Sigmoid colon (tissue), 7 donors: ENCODE measurements at places on chromosomes 11 and 22. TPM values are rescaled to one million over a fixed set of nuclear protein-coding genes. Genes with fewer than 3 reads are reported as not detected.

- no peak for DNase-seq
Observed at GRCh38 chr11:63660972-63661371, 10.2 kb downstream of the ATL3 start.

GRCh38 chr11:64728757-64729365 is 5.9 kb upstream of the NRXN2 start:
- DNase-seq: no peak

GRCh38 chr22:44698531-44699421 is 3.2 kb upstream of the PRR5 start:
- DNase-seq: peak; percentile 81

DNA sequence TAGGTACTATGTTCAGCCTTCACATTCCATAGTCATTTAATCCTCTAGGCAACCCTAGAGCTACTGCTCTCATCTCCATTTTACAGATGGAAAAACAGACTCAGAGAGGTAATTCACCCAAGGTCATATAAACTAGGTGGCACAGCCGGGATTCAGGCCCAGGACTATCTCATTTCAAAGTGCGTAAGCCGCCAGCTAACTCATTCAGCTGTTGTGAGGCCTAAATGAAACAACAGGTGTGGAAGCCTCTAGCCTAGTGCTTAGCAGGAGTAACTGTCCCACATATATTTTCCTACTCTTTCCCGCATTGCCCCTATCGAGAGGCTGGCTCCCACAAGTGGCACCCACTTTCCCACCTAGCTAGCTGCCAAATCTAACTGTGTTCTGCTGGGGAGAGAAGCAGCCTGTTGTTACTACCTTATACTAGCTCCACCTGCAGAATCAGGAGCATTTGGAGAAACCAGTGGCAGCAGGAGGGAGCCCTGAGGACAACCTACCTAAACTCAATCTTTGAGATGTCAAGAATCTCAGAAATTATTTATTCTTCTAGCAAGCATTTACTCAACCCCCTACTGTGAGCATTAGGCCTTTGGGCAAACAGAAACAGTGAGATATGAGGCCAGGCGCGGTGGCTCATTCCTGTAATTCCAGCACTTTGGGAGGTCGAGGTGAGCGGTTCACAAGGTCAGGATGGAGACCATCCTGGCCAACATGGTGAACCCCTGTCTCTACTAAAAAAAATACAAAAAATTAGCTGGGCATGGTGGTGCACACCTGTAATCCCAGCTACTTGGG is 20.9 kb downstream of the PRG3 start:
- DNase-seq: no peak

GRCh38 chr11:96815236-96815635 is 425.4 kb downstream of the JRKL start:
- no peak for DNase-seq

GRCh38 chr11:45847911-45848316 is 639 bp downstream of the CRY2 start:
- DNase-seq: peak; percentile 80

- no peak for DNase-seq
Observed at GRCh38 chr22:36326178-36327161, 61.3 kb downstream of the MYH9 start.

DNA sequence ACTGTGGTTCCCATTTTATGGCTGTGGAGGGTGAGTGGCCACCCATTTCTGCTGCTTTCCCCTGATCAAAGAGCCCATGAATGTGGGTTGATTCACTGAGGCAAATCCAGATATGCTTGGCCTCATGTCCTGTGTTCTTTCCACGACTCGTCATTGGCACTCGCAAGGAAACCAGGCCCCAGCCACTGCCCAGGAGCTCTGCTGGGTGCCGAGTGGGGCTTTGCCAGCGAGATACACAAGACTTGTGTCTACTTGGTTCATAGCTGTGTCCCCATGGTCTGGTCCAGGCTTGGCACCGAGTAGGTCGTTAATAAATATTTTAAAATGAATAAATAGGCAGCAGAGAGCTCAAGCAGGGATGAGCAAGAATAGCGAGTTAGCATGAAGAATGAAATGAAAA is 1291.5 kb downstream of the TBC1D22A start:
- DNase-seq: no peak

GRCh38 chr22:20418211-20418788 is 19.3 kb downstream of the SCARF2 start:
- DNase-seq: peak; percentile 96

DNA sequence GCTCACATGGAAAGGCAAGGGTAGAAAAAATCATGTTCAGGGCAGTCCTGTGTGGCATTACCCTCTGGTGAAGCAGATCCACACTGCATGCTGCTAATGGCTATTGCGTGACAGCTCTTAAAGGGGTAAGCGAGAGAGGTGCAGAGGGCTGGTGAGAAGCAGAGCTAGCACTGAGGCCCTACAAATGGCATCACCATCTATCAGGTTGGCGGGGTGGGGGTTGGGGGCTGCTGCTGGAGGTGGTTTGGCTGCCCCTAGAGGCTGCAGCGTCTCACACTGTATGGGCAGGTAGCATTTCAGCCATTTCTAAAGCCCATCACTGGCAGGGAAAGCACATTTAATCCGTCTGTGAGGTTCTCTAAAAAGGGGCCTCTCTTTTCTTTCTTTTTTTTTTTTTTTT is 16.9 kb upstream of the TMA7B start:
- DNase-seq: no peak

- DNase-seq: no peak
Observed at GRCh38 chr11:11512929-11513328, 108.9 kb downstream of the GALNT18 start.

DNA sequence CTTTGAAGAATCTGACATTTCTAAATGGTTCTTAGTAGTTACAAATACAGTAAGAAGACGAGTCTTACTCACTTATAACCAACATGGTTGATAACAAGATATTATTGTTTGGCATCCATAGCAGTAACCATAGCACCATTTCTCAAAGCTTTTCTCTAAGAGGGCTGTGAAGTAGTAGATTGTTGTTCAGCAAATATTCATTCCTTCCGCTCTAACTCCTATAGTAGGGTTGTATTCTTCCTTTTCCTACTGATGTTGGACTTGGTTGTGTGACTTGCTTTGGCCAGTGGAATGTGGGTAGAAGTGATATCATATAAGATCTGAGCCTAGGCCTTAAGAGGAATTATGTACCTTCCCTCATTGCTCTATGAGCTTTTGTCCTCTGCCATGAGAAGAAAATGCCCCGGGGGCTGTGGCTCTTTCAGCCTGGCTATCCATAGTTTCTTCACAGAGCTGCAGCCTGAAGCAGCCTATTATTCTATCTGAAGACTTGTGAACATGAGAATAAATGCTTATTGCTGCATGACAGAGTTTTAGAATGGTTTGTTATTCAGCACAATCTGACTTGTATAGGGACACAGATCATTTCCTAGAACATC is 28.9 kb upstream of the ZBED5 start:
- no peak for DNase-seq

DNA sequence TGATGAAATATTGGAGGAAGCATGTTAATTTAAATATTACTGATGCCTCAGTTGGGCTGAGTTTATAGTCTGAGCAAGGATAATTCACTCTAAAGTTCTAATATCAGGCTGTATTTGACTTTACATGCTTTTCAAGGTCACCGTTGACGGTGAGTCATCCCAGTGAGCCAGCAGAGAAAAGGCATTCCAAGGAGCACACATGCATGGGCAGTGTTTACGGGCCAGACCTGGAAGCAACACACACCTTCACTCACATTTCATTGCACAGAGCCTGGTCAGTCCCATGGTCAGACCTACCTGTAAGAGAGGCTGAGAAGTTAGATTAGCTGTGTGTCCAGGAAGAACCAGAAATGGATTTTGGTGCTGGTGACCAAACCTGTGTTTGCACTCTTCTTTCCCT is 53.5 kb downstream of the COMMD9 start:
- DNase-seq: no peak

DNA sequence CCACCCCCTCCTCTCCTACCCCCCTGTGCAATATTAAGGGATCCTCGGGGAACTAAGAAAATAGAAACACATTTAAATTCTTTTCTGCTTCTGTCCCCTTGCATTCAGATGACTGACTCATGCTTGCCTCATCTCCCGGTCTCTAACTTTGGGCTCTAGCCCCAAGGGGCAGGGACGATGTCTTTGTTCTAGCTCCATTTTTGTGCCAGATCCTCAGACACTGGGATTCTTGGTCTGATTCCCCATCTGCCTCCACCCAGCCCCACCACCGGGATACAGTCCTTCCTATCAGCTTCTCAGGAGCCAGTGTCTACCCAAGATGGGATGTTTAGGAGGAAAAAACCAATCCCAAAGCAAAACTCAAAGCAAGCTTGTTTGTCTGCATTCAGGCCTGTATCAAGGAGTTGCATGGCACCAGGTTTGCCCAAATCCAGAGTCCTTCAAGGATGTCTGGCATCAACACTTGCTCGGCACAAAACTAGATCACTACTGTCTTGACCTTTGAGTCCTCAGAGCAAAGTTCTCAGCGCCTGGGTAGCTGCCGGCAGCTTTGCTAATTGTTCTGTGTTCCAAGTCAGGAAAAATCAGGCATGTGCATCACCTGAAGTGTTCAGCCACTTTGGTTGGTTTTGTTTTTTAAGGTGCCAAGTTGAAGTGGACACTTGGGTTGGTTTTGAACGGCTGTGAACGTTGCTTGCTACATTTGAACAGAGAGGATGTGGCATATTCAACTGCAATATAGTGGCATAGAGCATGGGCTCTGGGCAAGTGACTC is 212.8 kb downstream of the DSCAML1 start:
- DNase-seq: peak; percentile 38

DNA sequence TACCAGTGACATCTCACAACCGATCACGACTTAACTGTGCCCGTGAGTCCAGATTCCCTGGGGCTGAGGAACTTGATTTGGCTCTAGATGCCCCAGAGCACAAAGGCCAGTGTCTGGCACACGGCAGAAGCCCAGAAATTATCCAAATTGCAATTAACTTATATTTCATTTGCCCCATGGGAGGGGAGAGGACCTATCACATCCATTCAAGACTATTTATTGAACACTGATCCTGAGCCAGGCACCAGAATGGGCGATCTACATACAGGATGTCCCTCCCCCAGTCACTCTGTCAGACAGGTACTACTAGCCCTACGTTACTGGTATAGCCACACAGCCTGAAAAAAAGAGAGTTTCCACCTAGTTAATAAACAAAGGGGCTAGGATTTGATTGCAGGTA is 5.1 kb downstream of the DNAL4 start:
- peak; percentile 36 for DNase-seq

OR52A1 gene
- not detected for polyA plus RNA-seq

SYT12 gene
- polyA plus RNA-seq: 1.1 TPM

CCDC116 gene
- polyA plus RNA-seq: 0.58 TPM

MIEF1 gene
- polyA plus RNA-seq: 25.4 TPM

PANX3 gene
- polyA plus RNA-seq: not detected

ZC3H7B gene
- polyA plus RNA-seq: 43.3 TPM

MTFP1 gene
- 31.2 TPM for polyA plus RNA-seq
